Sigmoid colon (tissue), 7 donors: ENCODE measurements at places on chromosomes 7 and 10. TPM values are rescaled to one million over a fixed set of nuclear protein-coding genes. Genes with fewer than 3 reads are reported as not detected.

NODAL gene
- not detected for polyA plus RNA-seq

CHST3 gene
- polyA plus RNA-seq = 0.60 TPM

APBB1IP gene
- 3.0 TPM for polyA plus RNA-seq

PLXDC2 gene
- 5.1 TPM for polyA plus RNA-seq

MEOX2 gene
- 0.60 TPM for polyA plus RNA-seq

DNA sequence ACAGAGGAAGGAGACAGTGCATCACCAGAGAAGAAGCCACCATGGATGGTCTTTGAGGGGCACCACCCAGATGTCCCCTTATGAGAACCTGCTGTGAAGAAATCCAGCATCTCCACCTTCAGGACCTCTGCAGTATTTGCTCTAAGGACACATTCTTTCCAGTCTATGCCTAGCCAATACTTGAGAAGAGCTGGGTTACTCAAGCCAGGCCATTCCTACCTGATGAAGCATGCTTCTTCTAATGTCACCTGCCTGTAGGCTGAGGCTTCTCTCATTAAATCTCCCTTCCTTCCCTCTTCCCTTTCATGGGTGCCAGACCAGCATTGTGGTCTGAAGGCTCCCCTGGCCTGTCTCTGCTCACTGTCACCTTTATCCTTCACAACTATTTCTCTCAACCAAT lies 654.5 kb upstream of the AUTS2 start:
- no peak for DNase-seq

DNA sequence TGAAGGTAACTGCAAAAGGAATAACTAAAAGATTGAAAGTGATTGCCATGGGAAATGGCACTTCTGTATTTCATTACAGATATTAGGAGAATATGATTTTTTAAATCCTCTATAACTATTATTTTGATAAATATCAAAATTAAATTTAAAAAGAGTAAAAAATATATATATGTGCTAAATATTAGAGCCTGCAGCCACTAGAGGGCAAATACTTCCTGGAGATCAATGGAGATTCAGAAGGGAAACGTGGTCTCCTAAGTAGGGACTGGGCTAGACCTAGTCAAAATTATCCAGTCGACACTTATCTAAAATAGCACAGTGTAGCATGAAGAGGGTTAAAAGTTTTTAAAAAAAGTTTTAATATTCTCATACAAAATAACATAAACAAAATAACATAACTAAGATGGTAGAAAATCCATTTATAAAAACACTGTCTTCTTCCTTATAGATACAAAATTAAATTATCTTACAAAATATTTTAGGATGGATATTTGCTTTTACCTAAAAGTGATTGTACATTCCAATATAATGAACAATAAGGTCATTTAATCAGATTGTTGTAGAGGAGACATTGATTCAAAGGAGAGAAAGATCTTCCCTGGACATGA lies 434.3 kb downstream of the MDFIC start:
- DNase-seq = no peak

DNA sequence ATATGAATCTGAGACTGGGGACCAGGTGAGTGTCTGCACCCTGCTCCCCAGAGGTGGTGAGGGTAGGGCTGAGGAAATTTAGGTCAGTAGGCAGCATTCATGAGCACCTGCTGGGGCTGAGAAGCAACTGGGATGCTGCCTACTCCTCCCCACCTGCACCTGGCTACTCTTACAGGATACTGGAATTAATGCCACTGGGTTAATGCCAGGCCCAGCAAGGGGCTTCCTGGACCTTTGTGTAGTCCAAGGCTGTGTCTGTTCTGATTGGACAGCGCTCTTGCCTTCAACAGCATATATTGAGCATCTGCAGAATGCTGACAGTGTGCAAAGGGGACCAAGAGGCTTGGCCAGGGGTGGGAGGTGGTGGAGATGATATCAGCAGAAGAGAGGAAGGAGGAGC lies 32.1 kb downstream of the ADCYAP1R1 start:
- DNase-seq = peak; percentile 49

GRCh38 chr10:132183046-132183445 lies 3.7 kb upstream of the DPYSL4 start:
- peak; percentile 66 for DNase-seq

DNA sequence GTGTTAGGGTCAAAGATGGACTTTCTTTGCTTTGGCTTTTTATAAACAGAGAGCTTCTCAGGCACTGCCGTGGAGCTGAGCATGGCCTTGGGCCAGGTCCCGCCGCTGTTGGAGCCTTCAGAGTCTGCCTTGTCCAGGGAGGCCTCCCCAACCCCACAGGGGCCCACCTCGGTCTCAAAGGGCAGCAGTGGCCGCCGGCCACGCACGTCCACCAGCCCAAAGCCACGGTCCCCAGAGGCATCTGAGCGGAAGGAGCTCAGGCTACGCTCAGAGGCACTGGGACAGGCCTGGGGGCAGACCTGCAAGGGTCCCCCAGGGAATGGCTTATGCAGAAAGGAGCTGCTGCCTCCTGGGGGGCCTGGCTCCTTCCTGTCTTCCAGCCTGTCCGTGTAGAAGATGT lies 105.0 kb downstream of the DLG5 start:
- no peak for DNase-seq

GRCh38 chr7:25803117-25803887 lies 348.7 kb upstream of the NFE2L3 start:
- DNase-seq = no peak

DNA sequence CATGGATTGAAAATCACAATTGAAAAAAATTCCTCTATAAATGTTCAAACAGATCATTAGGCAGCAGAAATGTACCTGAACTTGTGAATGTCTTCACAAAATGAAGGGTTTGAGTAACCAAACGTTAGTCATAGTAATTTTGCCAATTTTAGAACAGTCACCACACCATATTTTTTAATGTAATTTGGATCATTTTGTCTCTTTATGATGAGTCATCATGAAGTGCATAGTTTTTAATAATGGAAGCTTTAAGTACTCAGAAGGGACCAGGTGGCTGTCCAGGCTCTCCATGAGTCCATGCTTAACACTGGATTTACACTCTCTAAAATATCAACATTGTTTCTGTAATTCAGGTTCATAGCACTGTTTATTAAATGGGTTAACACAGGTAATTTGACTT lies 219.2 kb downstream of the ETV1 start:
- no peak for DNase-seq

DNA sequence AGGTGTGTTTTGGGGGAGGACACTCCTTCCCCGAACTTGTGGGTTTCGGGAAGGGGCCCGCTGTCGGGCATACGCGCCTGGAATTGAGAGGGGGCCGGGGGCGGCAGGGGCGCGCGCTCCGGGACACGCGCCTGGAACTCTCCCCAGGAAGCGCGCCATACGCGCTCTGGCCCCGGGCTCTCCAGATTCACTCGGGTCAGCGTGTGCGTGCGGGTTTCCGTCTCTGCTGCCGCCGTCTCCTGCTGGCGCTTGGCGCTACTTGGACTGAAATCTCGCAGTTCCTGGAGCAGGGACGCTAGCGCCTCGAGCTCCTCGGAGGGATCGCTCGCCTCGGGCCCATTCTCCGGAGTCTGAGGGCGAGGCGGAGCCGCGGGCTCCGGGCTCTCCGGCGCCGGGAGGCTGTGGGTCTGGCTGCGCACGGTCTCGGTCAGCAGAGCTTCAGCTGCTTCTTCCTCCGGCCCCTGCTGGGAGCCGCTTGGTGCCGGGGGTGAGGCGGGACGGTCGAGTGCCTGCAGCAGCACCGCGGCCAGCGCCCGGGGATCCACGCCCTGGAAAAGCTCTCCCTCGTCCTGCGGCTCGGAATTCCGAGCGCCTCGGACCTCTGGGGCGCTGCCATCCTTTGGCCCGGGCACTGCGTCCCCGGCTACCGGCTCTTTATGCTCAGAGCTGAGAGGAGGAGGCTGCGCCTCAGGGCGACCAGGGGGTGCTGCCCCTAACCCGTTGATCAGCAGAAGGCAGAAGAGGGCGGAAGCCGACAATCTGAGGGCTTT lies 1.1 kb downstream of the VGF start:
- no peak for DNase-seq

GRCh38 chr10:11015446-11015934 lies 2.2 kb upstream of the CELF2 start:
- no peak for DNase-seq

GRCh38 chr7:101169838-101170551 lies 4.6 kb upstream of the VGF start:
- DNase-seq = no peak
